ENCODE measurements at places on chromosomes 1 and 21.

DNA sequence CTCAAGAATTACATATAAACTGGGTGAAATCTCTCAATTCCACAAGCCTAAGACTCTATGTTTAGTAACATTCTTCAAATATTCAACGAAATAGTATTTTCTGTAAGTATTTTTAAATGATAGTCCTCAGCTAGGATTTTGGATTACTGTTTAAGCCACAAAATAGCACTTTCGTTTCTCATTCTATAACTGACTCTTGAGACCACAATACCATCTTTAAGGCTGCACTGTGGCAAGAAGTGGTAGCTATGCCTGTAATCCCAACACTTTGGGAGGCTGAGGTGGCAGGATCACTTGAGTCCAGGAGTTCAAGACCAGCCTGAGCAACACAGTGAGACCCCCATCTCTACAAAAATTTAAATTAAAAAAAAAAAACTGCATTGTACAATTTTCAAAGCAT, 126.7 kb downstream of the CDC42BPA start:
- no peak for DNase-seq

DNA sequence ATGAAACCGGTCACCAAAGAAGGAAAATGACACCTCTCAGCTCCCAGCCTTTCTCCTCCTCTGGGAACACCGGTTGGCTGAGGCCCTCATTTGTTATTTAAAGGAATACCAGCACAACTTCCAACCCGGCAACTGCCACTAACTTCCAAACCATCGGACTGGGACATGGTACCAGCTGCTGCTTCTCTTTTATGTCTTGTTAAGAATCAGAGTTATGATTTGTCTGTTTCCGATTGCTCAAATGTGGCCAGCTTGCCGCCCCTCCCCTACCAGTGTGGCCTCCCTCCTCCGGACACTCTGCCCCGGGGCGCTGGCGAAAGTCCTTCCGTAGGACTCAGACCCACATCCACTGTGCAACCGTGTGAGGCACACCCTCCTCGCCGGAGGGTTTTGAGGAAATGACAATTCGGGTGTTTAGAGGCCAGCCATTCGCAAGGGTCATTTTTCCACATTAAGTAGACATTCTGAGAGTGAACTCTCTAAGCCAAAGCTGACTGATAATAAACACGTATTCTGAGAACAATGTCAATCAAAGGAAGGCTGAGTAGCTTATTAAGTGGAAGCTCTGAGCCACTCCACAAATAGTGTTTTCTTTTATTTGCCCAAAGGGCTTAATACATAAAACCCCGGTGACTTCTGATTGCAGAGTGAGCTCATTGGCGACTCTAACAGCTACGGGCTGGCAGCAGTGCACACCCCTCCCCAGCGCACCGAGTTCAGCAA, 5.5 kb downstream of the RIPK4 start:
- DNase-seq = no peak

DNA sequence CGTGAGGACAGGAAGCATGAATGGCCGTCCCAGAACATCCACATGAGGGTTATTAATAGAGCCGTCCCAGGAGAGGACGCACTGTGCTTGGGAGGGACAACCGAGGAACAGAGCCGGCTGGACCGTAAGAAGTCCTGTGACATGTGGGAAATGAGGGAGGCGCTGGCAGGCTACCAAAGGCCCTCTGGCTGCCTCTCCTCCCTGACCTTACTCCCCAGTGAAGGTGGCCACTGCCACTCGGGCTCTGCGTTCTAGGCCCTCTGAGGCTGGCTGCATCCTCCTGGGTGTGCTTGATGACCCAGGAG, 15.5 kb upstream of the NPPB start:
- DNase-seq = no peak

DNA sequence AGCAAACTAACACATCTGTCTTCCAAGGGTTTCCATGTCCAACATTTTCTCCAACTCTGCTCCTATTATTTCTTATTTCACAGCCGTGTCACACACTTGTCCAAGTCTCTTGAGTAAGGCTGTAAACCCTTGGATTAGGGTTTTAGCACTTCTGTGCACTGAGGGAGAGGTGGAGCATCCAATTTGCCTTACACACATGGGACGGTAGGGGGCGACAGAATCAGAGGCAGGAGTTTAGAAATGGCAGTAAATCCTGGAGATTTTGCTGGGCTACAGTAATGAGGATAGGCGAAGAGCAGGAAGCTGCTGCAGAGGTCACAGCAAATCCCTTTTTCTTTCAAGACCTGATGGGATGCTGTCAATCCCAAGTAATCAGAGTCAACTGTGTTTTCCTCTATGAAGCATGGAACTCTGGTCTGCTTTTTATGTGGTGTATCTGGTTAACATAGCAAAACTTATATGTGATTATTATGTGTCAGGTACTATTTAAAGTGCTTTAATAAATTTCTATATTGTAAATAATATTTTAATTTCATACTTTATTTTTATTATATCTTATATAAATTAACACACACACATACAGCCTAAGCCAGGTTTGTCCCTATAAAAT, 15.4 kb upstream of the LCE5A start:
- DNase-seq = no peak

DNA sequence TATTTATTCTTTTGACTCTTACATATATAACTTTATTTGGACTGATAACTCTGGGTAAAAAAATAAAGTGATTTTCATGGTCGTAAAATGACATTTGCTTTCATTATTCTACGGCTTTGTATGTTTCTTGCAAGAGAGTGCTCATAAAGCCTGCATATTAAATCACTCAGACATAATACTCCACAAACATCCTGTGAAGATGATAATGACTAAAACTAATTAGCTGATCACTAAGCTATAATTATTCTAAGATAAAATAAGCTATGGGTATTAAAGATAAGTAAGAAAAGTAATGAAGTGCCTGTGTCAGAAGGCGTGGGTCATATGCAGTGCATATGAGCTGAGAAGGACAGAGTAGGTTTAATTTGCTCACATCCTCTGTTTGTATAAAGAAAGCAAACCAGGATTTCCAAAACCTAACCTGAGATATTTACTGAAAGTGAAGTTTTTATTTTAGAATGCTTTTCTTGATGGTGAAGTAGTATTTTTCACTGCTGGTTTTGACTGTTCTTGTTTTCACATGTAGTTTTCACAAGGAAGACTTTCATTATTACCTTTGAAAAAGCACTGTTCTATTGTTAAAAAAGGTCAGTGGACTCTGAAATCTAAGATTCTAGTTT, 278.8 kb downstream of the AMY1C start:
- DNase-seq = no peak

- DNase-seq = no peak
These were observed 977 bp downstream of the PRPF3 start for GRCh38 chr1:150322310-150322709.

- no peak for DNase-seq
These were observed 88.9 kb upstream of the WLS start for GRCh38 chr1:68321084-68321685.

GRCh38 chr1:154837672-154838171, 32.4 kb downstream of the KCNN3 start:
- no peak for DNase-seq

GRCh38 chr1:32201011-32201855, 838 bp downstream of the CCDC28B start:
- no peak for DNase-seq

DNA sequence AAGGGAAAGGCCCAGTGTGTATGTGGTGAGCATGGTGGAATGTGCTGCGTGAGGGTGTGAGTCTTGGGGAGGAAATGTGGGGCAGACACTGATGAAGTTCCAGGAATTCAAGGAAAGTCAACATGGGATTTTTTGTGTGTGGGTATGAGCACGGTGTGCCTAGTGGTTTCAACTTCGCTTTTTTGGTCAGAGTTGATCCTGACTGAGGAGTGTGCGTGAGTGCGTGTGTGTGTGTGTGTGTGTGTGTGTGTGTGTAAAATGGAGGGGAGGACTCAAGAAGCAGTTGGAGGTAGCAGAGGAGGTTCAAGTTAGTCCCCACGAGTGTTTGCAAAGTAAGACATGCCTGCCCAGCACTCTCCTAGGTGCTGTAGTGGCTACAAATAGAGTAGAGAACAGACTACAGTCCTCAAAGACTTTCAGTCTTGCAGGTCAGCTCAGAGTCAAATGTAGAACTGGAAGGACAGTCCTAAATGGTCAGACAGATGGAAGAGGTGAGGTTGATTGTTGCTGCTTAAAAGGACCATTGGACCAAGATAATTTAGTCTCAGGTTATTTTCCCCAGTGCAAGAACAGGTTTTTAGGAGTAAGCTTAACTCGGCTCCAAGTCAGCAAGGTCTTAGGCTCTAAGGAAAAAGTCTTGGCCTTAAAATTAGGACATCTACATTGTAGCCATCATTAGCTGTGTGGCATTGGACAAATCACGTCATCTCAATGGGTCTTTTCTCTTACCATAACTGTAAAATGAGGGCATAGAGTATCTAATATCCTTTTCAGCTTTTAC, 25.0 kb downstream of the SLAMF1 start:
- no peak for DNase-seq

DNA sequence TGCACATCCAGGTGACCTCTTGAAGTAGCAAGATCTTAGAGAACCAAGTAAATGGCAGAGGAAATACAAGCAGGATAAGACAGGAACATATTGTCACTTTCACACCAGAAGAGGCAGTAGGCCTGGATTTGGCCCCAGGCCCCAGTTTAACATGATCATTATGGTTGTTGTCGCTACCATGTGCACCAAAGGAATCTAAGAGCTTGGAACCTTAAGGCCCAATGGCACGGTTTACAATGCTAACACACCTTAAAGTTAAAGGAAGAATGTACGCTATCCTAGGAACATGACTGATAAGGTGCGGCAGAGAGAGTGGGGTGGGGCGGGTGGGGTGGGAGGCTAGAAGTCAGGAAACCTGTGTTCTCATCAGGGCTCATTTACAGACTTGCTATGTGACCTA, 147.5 kb downstream of the ROR1 start:
- no peak for DNase-seq
